Left renal cortex interstitium (tissue), 4 donors: ENCODE measurements at places on chromosomes 4 and X. TPM values are rescaled to one million over a fixed set of nuclear protein-coding genes. Genes with fewer than 3 reads are reported as not detected.

DNA sequence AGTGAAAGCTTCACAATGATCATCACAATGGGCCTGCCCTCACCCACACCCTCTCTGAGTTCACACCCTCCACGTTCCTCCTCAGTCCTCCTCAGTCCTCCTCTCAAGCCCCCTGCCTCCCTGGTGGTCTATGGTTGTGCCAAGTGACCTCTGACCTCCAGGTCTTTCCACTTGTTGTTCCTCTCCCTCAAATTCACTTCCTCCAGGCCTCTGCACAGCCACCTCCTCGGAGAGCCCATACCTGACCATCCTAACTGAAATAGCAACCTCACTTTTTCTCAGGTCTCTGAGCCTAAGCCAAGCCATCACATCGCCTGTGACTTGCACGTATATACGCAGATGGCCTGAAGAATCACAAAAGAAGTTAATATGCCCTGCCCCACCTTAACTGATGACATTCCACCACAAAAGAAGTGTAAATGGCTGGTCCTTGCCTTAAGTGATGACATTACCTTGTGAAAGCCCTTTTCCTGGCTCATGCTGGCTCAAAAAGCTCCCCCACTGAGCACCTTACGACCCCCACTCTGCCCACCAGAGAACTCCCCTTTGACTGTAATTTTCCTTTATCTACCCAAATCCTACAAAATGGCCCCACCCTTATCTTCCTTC lies 293.4 kb upstream of the TENM3 start:
- no peak for DNase-seq

DNA sequence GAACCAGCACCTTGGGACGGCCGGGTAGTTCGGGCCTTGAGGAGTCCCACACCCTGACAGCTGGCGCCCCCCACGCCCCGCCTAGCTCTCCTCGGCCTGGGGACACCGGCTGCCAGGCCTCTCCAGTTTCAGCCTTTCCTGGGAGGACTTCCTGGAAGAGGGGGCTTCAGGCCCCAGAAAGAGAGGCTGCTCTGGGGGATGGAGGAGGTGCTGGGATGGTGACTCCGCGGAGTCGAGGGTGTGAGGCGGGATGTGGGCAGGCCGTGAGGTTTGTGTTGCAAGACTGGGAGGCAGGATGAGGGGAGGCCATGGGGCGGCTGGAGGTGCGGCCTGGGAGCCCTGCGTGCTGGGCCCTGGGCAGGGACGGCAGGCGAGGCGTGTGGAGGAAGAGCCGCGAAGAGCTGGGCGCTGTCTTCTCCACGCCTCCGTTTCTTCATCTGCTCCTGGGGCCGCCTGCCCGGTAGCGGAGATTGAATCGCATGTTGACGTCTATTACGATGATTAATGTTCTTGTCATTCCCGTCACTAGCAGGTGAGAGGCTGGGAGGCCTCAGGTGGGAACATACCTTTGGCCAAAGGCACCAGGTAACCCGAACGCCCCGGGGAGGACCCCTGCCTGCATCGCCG lies 918 bp upstream of the FGFRL1 start:
- DNase-seq, result no peak

DNA sequence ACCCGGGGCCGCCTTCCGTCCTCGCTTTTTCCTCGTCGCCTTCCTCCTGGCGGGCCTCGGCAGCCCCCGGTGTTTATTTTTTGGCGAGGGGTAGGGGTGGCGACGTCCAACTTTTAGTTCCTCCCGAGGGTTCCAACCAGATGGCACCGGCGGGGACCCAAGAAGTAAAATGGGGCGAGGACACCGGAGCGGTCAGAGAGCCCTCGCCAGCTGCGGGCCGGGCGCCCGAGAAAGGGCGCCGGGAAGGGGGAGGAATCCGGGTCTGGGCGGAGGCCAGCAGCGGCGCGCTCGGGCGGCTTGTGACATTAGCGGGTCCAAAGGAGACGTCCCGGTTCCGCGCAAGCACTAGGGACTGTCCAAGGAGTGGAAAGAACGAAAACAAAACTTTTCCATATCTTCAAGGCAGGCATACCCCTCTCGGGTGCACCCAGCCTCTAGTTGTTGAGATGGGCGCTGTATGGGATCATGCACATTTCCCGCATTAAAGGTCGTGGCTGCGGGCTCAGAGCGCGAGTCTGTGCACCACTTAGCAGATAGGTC lies 691 bp upstream of the USP46 start:
- peak; percentile 43 for DNase-seq

Gene TRPC5OS
- 0.17 TPM for polyA plus RNA-seq

- no peak for DNase-seq
Observed at GRCh38 chr4:41394481-41394894, 137.8 kb downstream of the UCHL1 start.

DNA sequence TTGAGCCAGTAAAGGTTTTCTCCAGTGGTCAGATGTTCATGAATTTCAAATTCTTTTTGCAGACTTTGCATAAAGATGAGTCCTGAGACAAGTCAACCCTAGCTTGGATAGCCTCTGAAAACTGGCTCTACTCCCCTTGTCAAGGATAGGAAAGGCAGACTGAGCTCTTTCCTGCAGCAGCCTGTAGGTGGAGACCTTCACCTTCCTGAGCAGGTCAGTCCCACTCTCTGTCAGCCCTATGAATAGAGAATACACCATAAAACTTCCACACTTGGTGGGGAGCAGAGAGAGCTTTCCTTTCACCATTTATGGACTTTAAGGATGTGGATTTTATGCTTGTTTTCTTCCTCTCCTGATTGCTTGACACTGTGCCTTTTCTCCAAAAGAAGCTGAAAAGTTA lies 41.9 kb downstream of the PCDH19 start:
- DNase-seq, result no peak

GRCh38 chr4:161121451-161121850 lies 1042.3 kb downstream of the FSTL5 start:
- no peak for DNase-seq

- no peak for DNase-seq
Observed at GRCh38 chrX:34426334-34426733, 230.8 kb downstream of the TMEM47 start.

- DNase-seq, result no peak
Observed at GRCh38 chrX:141879616-141880015, 24.1 kb upstream of the MAGEC1 start.

Gene NAP1L3
- 16.1 TPM for polyA plus RNA-seq

GRCh38 chrX:112735147-112735546 lies 55.4 kb upstream of the LHFPL1 start:
- DNase-seq, result no peak

DNA sequence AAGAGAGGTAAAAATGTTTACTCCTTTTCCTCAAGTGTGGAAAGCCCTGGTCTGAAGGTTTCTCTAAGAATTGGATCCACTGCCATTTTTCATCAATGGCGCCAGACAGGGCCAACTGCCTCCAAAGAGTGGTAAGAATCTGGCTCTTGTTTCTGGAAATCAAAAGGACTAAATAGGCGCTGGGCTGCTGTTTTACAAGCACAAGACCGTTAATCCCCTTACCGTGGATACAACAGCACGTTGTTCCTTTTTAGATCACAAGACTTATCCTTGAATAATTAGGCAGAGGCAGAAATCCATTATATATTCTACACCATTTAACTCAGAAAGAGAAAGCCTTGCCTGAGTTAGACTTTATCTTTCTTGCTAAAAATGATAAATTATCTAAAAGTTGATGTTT lies 10.6 kb downstream of the CLTRN start:
- DNase-seq, result no peak
